Body of pancreas (tissue), 4 donors: ENCODE measurements at places on chromosomes 1 and 21.

DNA sequence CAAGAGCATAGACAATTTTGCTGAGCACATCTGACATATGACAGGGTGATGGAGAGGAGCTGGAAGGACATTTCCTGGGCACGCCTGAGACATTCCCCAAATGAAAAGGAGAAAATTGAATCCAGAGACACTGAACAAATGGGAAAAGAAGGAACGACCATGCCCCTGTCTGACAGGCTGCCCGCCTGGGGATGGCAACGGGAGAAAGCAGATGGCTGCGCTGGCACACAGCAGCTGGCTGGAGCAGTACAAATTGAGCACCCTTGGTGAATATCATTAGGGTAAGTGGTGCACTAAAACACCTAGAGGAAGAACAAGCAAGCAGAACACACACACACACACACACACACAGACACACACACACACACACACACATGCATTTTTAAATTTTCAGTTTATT, 174.3 kb upstream of the DUSP10 start:
- no peak for DNase-seq

DNA sequence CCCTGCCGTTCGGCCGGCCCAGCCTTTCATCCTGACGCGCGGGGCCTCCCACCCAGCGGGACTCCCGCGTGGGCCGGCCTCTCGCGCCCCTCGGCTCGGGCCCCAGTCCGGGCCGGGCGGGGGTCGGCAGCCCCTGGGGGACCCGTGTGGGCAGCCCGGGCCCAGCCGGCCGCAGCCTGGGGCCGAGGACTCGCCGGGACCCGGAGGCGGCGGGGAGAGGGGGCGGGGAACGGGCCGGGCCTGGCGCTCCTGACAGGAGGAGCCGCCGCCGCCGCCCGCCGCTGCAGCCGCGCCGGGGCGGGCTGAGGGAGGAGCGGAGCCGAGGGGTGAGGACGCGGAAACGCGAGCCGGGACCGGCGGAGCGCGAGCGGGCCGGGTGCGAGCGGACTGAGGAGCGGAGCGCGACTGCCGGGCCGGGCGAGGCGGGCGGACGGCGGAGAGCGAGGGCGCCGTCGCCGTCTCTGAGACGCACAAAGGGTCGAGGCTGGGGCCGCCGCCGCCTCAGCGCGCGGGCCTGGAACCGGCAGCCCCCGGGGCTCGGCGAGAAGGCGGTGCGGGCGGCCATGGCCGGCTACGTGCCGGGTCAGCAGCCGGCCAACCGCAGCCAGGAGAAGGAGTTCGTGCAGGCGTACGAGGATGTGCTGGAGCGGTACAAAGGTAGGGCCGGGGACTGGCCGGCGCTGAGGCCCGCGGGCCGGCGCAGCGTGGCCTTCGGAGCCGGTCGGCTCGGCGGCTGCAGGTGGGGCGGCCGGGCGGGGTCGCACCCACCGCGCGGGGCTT, 79.1 kb downstream of the NDUFS5 start:
- DNase-seq: peak; percentile 78

GRCh38 chr1:48693180-48693579, 83.5 kb downstream of the BEND5 start:
- DNase-seq: no peak

GRCh38 chr21:15219039-15219438, 154.2 kb upstream of the NRIP1 start:
- no peak for DNase-seq
